Urothelium cell line (cell line): ENCODE measurements at places on chromosomes 16 and 17.

DNA sequence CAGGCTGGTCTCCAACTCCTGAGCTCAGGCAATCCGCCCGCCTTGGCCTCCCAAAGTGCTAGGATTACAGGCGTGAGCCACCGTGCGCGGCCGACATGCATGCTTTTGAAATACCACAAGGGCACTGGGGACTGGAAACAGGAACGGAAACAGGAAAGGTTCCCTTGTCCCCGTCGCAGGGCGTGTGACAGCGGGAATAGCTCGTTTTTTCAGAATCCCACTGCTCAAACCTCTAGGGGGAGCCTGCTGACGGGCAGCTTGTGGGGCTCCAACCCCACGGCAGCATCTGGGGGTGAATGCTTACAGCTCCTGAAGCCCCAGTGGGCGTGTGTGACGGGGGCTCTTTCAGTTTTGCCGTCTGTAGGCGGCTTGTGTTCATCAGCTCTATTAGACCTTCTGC lies 18.8 kb upstream of the ASGR2 start:
- DNase-seq: no peak

DNA sequence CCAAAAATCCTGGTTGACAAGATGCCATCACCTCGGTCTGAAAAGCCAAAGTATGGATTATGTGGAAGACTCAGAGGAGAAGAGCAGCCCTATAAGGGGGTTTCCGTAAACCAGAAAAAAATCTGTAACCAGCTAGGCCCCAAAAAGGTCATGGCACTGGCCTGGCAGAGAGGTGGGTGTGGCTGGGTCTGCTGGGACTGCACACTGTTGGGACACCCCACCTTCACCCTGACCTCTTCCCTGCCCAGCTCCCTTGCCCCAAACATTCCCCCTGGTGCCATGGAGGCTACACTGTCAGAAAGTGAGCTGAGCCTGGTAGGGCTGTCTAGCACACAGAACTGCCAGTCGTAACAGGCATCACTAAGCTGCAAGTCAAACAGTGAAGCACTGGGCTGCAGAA lies 6.5 kb downstream of the SLC47A2 start:
- no peak for DNase-seq

DNA sequence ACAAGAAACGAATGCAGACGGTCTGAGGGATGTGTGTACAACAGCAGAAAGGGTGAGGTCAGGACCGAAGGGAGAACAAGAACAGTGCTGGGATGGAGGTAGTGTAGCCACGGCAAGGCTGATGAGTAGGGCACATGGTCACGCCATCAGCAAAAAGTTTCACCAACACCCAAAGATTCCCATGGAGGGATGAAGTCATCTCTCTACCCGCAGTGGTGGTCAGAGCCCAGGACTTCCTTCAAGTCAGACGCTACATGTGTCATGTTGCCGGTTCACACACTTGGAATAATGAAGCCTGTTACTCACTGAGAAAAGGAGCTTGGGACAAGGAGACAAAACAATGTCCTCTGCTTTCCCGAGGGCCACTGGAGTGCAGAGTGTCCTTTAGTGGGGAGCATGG lies 79.7 kb downstream of the SALL1 start:
- DNase-seq: no peak

DNA sequence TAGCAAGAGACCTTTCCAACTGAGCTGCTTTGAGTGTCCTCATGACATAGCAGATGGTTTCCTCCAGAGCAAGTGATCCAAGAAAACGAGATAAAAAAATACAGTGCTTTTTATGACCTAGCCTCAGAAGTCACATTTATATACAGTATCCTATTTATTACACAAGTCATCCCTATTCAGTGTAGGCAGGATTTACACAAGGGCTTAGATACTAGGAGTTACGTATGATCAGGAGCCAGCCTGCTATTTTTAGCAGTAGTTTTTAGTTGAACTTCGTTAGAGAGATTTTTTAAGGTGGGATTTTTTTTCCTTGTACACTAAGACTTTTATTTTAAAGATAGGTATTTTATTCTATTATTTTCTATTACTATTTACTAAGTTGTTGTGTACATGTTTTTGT lies 58.4 kb downstream of the PHKB start:
- DNase-seq: no peak

GRCh38 chr17:17693253-17694168 lies 12.3 kb downstream of the RAI1 start:
- peak; percentile 47 for DNase-seq

DNA sequence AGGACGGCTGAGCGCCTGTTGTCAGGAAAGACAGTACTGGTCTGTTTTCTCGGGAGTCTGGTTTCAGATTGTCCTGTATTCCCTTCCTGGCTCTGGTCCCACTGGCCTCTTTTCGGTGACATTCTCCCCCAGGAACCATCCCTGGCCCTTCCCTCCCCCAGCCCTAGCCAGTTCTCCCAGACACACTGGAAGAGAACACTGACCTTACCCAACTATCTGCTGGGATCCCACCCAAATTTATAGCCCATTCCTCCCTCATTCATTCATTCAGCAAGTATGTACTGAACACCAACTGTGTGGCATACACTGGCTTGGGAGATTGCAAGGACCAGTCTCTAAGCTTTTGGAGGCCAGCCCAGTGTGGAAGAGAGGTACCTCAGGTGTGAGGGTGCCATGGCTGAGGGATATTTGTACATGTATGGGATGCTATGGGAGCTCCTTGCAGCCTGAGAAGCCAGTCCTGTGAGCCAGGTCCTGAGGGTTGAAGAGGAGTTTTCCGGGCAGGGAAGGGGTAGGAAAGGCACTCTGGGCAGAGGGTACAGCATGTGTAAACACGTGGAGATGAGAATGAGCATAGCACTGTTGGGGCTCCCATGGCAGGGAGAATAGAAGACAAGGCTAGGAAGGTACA lies 5.2 kb downstream of the RND2 start:
- no peak for DNase-seq

DNA sequence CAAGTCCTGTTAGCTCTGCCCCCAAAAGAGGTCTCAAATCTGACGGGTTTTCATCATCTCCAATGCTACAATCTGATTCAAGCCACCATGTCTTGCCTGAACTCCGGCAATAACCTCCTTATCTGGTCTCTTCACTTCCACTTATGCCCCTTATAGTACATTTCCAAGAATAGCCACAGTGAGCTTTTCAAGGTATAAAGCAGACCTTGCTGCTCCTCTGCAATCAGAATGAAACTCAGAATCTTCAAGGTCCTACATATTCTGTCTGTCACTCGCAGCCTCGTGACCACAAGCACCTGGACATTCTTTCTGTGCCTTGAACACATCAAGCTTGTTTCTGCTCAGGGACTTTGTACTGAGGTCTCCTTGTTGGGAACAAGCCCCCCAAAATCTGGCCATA lies 84.7 kb downstream of the YPEL2 start:
- no peak for DNase-seq

GRCh38 chr17:35740216-35740615 lies 8.8 kb downstream of the RASL10B start:
- no peak for DNase-seq

DNA sequence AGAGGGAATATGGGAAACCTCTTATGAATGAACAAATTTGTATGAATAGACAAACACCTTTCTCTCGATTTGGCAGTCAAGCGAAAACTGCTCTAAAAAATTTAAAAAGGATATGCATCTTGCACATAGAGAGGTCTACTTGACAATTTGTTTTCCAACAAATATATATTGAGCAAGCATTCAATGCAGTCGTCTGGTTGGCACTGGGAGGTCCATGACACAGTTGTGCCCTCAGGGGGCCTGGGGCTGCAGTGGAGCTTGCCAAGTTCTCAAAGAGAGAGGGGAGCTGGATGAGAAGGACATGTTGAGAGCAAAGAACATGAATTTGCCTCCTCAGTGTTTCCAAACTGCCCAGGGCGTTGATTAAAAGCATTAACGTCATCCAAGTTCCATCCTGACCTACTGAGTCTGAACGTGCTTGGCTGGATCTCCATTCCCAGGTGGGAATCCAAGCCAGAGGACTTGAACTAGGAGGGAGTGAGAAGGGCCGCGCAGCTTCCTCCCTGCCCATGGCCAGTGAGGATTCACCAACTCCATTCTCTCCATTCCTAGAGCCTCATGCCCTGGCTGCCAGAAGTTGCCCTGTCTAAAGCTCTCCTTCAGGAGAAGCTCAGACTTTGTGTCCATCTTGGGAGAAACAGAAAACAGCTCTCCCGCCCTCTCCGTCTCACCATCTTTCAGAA lies 24.5 kb downstream of the TBX2 start:
- no peak for DNase-seq

DNA sequence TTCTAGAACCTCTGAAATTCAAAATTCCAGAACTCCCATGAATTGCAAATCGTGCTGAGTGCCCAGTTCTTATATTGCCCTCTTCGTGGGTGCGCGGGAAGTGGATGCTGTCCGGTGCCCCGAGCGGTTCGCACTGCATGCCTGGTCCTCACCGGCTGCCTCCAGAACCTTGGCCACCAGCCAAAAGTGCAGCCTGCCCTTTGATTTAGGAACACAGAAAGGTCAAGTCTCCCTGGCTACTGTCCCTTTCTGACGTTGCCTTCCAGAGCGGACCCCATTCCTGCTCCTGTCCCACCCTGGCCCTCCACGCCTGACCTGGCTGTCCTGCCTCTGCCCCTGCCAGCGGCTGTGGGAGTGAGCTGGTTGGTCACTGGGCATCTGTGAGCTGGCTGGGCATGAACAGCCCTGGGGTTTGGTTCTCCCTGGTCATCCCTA lies 9.7 kb downstream of the NEUROD2 start:
- no peak for DNase-seq

DNA sequence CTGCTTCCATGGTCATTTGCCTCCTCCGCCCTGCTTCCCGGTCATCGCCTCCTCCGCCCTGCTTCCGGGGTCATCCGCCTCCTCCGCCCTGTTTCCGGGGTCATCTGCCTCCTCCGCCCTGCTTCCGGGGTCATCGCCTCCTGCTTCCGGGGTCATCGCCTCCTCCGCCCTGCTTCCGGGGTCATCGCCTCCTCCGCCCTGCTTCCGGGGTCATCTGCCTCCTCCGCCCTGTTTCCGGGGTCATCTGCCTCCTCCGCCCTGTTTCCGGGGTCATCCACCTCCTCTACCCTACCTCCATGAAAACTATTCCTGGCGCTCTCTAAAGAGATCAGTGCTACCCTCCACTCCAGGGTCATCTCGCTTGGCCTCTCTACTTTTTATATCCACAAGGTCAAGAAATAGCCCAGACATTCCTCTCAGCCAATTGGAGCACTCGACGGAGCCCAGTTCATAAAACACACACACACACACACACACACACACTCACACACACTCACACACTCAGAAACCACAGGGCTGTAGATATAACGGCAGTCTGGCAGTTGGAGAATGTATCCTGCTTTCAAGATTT lies 44.8 kb downstream of the TRARG1 start:
- DNase-seq: no peak

DNA sequence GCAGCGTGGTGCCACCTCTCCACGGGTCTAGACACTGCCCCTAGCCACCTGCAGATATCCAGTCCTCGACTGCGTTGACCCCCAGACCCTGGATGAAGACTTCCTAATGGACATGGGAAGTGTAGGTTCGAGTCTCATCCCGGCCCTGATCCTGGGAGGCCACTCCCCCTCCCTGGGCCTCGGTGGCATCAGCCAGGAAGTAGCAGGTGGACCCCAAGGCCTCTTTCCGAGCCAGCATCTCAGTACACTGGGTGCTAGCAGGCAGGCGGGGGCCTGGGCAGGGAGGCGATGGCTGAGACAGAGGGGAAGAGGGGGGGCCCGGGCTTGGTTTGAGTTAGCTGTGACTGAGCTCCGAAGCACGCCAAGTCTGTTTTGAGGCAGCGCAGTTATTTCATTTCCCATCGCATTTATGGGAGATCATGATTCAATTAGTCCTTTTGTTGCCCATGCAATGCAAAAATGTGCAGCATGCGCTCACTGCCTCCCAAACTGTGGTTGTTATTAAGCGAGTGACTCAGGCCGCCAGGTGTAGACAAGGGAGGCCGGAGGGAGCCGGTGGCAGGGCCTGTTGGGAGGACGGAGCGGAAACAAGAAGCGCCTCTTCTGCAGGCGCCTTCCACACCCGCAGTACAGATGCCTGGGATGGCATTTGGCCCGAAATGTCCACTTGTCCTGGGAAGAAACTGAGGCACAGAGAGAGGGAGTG lies 25.3 kb upstream of the ZNF469 start:
- peak; percentile 80 for DNase-seq

DNA sequence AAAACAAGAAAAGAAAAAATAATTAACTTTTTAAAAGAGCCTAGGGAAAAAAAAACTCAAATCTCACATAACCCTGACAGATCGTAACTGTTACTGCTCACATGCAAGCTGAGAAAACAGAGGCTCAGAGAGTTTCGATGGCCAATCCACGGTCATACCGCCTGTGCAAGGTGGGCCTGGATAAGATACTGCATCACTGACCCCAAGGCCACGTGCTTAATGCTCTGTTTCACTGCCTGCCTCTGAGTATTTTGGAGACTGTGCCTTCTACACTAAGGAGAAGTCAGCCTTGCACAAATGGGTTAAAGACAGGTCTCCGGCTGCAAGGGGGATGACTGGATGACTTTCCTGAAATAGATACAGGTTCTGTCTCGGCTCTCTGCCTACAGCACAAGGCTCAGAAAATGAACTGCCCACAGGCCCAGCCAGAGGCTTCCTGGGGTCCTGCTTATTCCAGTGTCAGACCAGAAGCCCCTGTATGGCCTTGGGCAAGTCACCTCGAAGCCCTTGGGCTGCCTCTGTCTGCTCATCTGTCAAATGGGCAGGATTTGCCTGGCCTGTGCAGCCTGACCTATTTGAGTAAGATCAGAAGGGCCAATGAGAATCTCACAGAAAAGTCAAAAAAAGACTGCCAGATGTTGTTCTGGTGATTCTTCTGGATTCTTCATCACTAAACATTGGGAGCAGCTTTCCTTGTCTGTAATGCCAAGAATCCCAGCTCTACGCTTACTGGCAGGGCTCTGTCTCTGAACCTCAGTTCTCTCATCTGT lies 25.8 kb downstream of the CNGB1 start:
- DNase-seq: no peak

- no peak for DNase-seq
Observed at GRCh38 chr16:85639529-85640253, 26.6 kb downstream of the GSE1 start.

DNA sequence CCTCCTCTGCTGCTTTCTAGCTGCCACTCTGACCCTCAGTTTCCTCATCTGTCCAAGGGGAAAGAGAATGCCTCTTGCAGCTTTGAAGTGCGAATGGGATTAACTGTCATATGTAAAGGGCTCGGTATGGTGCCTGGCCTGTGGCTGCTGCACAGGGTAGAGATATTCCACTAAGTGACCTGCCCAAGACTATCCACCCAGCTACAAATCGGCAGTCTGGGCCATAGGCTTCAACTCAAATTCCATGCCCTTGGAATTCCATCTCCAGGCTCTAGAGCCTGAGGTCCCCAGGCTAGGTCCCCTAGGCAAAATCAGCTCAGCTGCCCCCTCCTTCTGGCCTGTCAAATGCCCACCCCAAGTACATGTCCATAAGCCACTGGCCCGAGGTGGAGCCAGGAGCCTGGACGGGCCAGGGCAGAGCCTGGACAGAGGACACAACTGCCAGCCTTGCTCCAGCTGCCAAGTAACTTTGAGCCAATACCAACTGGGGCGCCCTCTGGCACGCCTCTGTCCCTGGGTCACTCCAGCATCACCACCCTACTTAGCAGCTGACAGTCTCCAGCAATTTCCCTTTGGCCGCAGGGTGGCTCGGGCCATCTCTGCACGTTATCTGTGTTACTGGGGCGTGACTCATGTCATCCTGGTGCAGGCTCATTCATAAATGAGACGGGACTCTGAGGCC lies 57.2 kb downstream of the SDK2 start:
- peak; percentile 38 for DNase-seq

- DNase-seq: no peak
Observed at GRCh38 chr16:1416521-1416941, 2.0 kb upstream of the UNKL start.
